CMK (cell line): ENCODE measurements at places on chromosomes 7 and 10.

- no peak for DNase-seq
These were observed 26.4 kb downstream of the DRGX start for GRCh38 chr10:49369216-49370162.

GRCh38 chr7:2732959-2733584, 45.1 kb downstream of the AMZ1 start:
- DNase-seq: no peak

- DNase-seq: no peak
These were observed 8.8 kb upstream of the FGL2 start for GRCh38 chr7:77208416-77208815.

- DNase-seq: no peak
These were observed 19.4 kb upstream of the ADGRA1 start for GRCh38 chr10:133068111-133069032.

GRCh38 chr7:132738254-132738653, 162.0 kb upstream of the PLXNA4 start:
- no peak for DNase-seq

GRCh38 chr7:137417464-137417863, 73.9 kb upstream of the PTN start:
- no peak for DNase-seq

DNA sequence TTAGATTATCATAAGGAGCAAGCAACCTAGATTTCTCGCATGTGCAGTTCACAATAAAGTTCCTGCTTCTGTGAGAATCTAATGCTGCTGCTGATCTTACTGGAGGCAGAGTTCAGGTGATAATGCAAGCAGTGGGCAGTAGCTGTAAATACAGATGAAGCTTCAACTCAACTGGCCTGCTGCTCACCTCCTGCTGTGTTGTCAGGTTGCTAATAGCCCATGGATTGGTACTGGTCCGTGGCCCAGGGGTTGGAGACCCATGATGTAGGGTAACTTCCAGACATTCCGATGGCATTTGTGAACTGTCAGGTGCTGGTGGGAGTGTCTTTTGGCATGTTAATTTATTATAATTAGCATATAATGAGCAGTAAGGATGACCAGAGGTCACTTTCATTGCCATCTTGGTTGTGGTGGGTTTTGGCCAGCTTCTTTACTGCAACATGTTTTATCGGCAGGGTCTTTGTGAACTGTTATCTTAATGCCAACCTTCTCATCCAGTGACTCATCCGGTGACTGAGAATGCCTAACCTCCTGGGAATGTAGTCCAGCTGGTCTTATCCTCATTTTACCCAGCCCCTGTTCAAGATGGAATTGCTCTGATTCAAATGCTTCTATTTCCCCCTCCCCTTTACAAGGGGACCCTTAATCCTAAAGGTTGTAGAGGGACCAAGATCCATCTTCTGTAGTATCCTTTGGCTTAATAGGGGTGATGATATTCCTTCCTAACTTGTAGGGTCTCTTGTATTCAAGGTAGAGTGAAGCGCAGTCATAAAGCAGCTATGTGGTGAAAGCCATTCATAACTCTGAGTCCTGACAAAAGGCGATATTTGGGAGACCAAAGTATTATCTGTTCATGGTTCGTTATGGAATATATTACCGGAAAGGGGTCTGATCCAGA, 165.8 kb downstream of the CCSER2 start:
- DNase-seq: no peak

- no peak for DNase-seq
These were observed 1.3 kb downstream of the FGFR2 start for GRCh38 chr10:121596689-121597503.
